ENCODE measurements at places on chromosomes 6 and 20. TPM values are rescaled to one million over a fixed set of nuclear protein-coding genes. Genes with fewer than 3 reads are reported as not detected.

- H3K4me1 ChIP-seq, result no peaks in the 10 kb centered on the region
- H3K27ac ChIP-seq, result peak overlapping the region; percentile 17
- H3K27me3 ChIP-seq, result no peaks in the 10 kb centered on the region
- no peak overlapping the region for H3K4me3 ChIP-seq
- no peak for DNase-seq
- H3K36me3 ChIP-seq, result no peaks in the 10 kb centered on the region
Observed at GRCh38 chr6:33018904-33019303, 9.5 kb upstream of the HLA-DOA start.

- no peak overlapping the region for H3K27ac ChIP-seq
- H3K27me3 ChIP-seq, result no peaks in the 10 kb centered on the region
- DNase-seq, result no peak
Observed at GRCh38 chr20:4512891-4513550, 208.7 kb upstream of the PRND start.

DNA sequence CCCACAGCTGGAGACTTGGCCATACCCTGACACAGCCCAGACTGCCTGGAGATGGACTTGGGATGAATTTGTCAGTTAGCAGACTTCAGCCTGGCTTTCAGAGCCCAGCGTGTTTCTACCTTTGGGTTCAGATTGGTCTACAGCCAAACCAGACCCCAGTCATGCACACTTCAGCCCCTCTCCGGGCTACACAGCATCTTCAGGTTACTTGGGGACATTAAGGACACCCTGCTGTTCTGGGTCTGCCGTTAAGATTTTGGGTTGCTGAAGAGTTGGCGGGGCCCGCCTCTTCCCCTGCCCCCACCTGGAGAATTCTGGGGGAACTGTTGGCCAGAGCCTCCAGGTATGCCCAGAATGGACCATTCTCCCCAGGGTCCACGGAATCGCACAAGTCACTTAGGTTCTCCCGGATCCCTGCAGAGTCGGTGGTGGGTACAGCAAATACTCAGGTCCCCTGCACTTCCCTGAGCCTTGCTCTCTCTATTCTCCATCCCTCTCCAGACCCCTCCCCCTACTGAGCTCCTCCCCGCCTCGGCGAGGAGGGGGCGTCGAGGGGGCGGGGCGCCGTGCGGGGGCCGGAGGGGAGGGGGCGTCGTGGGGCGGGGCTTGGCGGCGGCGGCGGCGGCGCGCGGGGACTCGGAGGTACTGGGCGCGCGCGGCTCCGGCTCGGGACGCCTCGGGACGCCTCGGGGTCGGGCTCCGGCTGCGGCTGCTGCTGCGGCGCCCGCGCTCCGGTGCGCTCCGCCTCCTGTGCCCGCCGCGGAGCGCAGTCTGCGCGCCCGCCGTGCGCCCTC is at the start of gene PTK7:
Gene PTK7 (plus strand): TSS at position 645 of the 794 bp plus-strand sequence. CDS start 175 bp downstream, outside the sequence.
- peak within 1 kb of the TSS; percentile 15 for H3K4me3 ChIP-seq
- peaks cover 8% of the 10 kb centered on the region for H3K36me3 ChIP-seq
- DNase-seq, result no peak

DNA sequence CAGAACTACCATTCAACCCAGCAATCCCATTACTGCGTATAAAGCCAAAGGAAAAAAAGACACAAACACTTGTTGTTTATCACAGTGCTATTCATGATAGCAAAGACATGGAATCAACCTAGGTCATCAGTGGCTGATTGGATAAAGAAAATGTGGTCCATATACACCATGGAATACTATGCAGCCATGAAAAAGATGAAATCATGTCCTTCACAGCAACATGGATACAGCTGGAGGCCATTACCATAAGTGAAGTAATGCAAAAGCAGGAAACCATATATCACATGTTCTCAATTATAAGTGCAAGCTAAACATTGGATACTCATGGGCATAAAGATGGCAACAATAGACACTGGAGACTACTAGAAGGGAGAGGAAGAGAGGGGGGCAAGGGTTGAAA is 299.6 kb downstream of the ADGRG6 start:
- no peaks in the 10 kb centered on the region for H3K36me3 ChIP-seq
- H3K27ac ChIP-seq, result no peak overlapping the region
- no peak overlapping the region for H3K4me3 ChIP-seq
- H3K27me3 ChIP-seq, result no peaks in the 10 kb centered on the region
- DNase-seq, result no peak

GRCh38 chr6:144619966-144620365 is 334.8 kb downstream of the UTRN start:
- H3K27ac ChIP-seq, result no peak overlapping the region
- no peak for DNase-seq
- H3K4me3 ChIP-seq, result no peak overlapping the region
- no peaks in the 10 kb centered on the region for H3K4me1 ChIP-seq

Gene CFB
- total RNA-seq, result 141 TPM

All from aorta (tissue), 5 donors.